ENCODE measurements at places on chromosomes 11 and 22.

DNA sequence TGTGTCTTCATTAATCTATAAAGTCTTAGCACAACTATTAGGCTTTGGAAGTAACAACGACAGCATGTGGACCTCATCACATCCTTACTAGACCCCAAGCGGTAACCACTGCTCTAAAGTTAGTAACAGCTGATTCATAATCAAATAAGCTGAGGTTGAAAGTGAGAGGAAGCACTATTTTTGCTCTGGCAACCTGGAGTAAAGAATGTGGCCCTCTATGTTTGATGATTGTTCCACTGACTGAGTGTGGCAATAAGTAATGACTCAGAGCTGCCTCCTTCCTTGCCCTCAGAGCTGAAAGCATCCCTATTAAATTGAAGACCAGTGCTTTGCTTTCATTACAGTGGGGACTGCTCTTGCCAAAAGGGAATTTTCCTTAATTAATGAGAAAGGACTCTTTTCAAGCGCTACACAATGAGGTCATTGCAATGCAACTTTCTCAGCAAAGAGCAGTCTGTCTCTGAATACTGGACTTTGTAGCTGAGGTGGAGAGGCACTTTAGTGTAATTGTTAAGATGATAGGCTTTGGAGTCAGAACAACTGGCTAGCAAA lies 906.1 kb upstream of the RAG2 start:
- DNase-seq, result peak; percentile 98

- DNase-seq, result peak; percentile 35
Measured at GRCh38 chr11:128860571-128861361, 6.3 kb downstream of the KCNJ1 start.

DNA sequence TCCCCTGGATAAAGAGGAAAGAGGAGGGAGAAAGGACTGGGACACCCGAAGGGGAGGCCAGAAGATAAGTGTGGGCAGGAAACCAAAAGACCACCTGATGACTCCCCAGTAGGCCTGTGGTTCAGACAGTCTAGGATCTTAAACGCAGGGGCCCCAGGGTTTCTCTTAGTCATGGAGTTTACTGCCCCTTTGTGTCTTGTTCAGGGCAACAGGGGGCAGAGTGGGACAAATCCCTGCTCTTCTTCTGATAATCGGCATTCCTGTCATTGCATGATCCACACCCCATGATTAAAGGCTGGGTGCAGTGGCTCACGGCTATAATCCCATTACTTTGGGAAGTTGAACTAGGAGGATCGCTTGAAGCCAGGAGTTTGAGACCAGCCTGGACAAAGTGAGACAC lies 4.7 kb upstream of the TMPRSS13 start:
- DNase-seq, result no peak

DNA sequence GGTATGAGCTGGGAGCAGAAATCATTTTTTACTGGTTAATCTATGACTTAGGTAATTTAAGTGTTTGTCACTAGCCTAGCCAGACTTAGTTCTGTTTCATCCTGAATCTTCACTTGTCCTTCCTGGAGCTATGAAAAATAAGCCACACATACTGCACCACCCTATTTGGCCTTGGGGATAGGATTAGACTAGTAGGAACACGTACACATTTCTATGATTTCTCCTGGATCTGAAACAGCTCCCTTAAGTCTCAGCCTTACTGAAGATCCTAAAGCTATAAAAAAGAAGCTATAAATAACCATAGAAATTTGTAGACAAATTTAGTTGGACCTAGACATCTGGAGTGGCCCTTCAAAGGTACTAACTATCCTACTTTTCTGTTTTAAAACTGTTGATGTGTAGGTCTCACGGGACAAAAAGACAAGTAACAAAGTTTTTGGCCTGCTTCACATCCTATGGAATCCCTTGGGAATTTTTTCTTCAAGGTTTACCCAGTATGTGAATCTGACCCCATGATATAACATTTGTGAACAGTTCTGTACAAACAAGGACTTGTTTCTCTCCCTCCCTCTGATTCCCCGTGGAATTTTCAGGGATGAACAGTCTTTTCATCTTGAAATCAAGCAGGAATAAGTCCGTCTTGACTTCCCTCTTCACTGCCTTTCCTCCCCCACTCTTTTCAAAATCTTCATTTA lies 275.0 kb downstream of the FAM76B start:
- DNase-seq, result peak; percentile 66

DNA sequence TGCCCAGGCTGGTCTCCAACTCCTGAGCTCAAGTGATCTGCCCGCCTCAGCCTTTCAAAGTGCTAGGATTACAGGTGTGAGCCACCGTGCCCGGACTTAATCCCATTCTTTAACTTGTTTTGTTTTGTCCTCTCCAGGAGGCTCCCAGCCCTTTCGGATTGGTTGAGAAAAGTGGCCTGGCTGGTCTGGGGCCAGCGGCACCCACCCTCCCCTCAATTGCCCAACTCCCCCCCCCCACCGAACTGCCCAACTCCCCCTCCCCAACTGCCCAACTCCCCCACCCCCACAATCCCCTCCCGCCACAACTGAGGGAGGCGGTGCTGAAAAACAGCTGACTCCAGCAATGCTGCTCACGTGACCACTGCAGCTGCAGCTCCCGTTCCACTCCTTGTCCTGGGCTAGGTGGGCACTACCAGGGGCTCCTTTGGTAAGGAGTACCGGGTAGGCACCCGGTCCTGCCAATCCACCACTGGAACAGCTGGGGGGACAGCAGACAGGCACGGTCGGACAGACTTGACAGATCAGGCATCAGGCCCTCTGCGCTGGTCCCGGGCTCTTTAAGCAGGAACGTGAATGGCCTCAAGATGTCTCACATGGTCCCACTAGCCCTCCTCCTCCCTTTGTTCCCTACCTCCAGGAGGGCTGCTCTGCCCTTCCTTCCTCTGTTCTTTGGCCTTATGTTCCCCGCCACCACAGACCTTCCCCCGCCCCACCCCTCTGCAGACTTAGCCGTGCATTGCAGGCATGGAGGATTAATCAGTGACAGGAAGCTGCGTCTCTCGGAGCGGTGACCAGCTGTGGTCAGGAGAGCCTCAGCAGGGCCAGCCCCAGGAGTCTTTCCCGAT lies at the start of gene TCN2:
TCN2 (plus strand) TSS at position 720 of the 845 bp plus-strand sequence. CDS start 158 bp downstream, outside the sequence.
- DNase-seq, result peak; percentile 64

GRCh38 chr11:37124384-37124783 lies 526.3 kb upstream of the RAG2 start:
- DNase-seq, result peak; percentile 52

DNA sequence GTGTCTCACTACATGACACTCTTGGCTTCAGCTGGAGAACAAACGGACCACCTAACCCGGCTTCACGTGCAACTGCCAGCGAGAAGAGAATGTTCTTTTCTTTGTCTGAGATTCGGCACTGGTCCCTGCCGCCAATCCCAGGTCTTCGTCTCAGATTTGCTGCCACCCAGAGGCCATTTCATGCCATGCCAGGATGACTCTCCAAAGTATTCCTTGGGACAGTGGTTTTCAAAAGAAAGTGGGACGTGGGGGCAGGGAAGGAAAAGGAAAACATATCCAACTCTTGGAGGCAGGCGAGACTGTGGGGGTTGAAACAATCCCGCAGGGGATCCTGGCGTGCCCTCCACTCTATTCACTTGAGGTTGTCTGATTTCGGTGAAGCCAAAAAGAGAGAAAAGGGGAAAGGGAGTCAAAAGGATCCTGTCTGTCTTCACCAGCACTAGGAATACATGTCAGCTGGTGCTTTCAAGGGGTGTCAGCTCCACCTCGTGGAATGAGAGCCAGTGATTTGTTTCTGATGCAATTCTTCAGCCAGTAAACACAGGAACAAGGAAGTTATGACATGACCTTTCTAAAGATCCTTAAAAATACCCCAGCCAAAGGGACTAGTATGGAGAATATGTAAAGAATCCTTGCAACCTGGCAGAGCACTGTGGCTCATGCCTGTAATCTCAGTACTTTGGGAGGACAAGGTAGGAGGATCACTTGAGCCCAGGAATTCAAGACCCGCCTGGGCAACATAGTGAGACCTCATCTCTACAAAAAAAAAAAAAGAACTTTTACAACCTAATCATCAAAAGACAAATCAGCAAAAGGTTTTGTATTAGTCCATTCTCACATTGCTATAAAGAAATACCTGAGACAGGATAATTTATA lies 41.0 kb upstream of the APLNR start:
- peak; percentile 64 for DNase-seq

DNA sequence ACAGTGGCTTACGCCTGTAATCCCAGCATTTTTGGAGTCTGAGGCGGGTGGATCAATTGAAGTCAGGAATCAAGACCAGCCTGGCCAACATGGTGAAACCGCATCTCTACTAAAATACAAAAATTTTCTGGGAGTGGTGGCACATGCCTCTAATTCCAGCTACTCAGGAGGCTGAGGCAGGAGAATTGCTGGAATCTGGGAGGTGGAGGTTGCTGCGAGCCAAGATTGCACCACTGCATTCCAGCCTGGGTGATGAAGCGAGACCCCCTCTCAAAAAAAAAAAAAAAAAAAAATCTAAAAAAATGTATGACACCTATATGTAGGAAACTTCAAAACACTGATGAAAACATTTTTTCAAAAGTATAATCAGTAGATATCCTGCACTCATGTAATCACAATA lies 242.7 kb upstream of the CHORDC1 start:
- DNase-seq, result no peak

GRCh38 chr11:88536616-88537265 lies 199.2 kb upstream of the CTSC start:
- DNase-seq, result no peak
